ENCODE measurements at places on chromosomes 16 and 17. TPM values are rescaled to one million over a fixed set of nuclear protein-coding genes. Genes with fewer than 3 reads are reported as not detected.

The MYH13 gene
- not detected for total RNA-seq

The ELMO3 gene
- 23.4 TPM for total RNA-seq

The ABCC6 gene
- 10.8 TPM for total RNA-seq

The KCNH4 gene
- total RNA-seq = 0.06 TPM

The HP gene
- total RNA-seq = 0.19 TPM

DNA sequence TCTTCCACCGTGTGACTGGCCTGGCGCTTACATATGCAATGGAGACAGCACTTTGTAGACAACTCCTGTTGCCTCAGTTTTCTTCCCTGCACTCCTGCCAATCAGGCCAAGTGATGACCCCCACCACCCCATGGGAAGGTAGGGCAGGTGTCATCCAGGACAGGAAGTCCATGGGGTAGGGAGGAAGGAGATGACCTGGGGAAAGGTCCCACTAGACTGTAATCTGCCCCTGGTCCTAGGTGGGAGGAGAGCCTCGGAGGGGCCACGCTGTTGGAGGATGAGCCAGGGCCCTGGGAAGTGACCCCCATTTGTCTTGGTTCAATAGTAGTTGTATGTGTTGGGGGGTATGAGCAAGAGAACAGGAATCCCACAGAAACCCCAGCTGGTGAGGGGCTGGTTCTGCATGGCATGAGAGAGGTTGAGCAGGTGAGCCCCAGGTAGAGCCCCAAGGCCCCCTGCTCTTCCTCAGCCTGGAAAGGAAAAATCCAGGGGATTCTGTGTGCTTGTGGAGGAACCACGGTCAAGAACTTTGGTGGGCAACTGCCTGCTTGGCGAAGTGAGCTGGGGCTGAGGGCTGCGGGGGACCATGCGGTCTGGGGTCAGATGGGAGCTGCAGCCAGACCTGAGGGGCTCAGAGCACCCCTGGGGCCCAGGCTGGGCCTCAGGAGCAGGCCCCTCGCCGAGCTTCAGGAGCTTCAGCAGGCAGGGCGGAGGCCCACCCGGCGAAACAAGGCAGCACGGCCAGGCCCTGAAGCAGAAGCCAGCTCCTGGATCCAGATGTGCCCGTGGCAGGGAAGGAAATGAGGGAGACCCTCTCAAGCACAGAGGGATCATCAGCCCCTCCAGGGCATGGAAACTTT, 50.7 kb downstream of the NT5M start:
- DNase-seq = no peak

GRCh38 chr17:29674281-29674680, 51.6 kb upstream of the CORO6 start:
- no peak for DNase-seq

- DNase-seq = no peak
Observed at GRCh38 chr17:49821916-49822315, 26.0 kb downstream of the TAC4 start.

- no peak for DNase-seq
Observed at GRCh38 chr16:57147381-57148221, 38.2 kb downstream of the PSME3IP1 start.

GRCh38 chr16:4138713-4139112, 22.5 kb upstream of the ADCY9 start:
- DNase-seq = no peak

DNA sequence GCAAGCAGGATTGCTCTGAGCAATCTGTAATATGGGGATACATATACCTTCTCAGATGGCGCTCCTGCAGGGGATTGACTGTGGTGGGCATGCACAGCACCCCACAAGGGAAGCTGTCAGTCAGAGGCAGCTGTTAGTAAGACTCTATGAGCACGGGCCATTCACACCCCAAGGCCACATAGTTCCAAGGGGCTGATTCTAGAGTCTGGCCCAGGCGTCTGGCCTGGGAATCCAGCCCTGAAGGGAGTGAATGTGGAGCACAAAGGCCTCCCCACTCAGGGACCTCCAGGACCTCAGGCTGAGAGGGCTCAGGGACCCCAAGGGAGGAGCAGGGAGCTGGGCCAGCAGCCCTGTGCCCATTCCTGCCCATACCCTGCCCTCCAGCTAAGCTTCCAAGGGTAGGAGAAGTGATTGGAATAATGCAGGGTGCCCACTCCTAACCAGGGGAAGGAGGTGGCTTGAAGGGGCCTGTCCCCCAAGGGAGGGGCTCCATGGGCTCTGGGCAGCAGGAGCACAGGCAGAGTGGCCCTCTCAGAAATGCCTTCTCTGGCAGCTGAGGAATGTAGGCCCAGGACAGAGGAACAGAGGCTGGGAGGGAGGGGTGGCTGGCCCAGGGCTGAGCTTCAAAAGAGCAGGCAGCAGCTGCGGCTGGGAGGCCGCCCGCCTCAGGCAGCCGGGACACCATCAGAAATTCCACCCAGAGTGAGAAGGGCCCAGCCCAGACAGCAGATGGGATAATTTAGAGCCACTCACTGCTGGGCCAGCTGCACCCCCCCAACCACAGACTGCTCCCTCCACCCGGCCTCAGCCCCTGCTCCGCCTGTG, 48.9 kb upstream of the MRPS23 start:
- DNase-seq = peak; percentile 56

GRCh38 chr17:1511756-1512321, 4.6 kb downstream of the INPP5K start:
- DNase-seq = no peak

GRCh38 chr16:23016368-23016767, 132.9 kb downstream of the USP31 start:
- no peak for DNase-seq

DNA sequence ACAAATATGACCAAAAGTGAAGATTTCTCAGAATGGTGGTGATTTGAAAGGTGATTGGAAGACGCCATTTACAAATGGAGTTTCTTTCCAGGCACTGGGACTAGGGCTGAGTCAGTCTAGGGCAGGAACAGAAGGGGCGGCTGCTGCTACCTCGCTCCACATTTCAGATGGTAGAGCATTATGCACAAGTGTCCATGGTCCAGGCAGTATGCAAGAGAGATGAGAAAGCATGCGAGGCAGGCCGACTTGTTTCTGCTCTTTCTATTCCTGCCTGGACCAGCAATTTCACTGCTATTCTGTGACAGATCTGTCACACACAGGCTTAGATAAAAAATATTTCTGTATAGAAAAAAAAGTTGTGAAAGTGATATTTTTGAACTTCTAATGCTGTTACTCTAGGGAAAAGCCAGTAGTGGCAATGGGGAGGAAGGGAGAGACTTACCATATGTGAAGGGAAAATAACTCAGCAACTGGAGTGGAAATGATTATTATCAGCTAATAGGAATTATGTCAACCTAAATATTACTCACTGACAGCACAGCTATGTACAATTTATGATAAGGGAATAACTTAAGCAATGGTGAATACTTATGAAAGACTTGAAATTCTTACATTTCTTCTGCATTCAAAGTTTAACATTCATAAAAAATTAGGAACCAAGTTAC, 134.7 kb upstream of the NETO2 start:
- no peak for DNase-seq

DNA sequence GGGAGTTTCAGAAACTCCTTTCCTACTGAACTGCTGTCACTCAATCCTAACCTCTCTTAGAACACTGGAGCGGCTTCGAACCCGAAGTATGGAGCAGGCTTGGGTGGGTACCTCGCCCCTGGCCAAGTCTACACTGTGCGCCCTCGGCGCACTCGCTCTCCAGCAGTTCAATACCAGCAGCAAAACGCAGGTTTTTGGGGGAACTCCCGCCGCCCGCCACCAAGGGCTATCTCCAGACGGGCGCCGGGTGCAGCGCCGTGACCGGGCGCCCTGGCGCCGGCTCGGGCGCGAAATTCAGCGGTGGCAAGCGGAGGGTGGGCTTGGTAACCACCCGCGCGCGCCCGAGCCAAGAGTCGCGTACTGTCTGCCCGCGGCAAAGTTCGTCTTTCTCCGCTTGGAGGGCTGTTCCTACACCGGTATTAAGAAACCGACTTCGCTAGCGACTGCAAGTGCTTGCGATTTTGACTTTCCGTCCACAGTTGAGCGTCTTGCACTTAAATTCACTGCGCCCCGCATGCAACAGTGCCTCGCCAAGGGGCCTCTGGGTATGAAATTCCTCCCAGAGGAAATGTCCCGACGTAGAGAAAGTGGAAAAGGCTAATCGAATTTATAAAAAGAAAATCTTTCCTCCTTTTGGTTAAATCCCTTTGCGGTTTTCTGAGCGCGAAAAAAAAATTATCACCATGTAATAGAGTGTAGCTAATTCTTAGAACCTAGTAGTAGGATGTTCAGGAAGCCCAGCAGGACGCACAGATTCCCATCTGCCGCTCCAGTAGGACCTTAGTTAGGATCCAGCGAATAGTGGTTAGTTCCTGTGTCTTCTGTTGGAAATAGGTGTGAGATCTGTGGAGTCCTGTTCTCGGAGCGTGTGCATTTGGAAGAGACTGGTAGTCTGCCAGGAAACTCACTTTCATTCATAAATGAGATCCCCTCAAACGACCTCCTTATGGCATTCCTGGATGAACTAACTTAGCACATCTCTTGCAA, 5.0 kb upstream of the SALL1 start:
- DNase-seq = no peak

DNA sequence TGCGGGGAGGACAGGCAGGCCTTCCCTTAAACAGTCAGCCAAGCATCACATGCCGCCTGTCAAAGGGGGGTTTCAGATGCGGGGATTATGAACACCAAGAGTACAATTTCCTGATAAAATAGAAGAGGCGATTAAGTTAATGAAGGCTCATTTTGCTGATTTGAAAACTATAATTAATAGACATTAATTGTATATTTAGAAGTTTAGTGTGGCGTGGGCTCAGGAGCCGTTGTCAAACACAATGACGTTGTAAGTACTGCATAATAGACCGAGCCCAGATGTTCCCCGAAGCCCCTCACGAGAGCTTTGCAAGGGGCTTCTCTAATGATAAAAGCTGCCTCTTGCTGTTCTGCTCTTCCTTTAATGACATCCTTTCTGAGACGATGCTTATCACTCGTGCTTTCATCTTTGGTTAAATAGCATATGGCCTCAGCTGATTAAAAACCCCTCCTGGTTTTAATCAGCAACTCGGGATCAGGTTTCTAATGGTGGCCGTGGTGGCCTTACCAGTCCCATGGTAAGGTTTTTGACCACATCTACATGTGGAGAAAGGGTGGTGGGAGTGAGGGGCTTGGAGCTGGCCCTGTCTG, 28.2 kb downstream of the SNX20 start:
- no peak for DNase-seq

- no peak for DNase-seq
Observed at GRCh38 chr16:24983561-24983960, 31.6 kb downstream of the ARHGAP17 start.

DNA sequence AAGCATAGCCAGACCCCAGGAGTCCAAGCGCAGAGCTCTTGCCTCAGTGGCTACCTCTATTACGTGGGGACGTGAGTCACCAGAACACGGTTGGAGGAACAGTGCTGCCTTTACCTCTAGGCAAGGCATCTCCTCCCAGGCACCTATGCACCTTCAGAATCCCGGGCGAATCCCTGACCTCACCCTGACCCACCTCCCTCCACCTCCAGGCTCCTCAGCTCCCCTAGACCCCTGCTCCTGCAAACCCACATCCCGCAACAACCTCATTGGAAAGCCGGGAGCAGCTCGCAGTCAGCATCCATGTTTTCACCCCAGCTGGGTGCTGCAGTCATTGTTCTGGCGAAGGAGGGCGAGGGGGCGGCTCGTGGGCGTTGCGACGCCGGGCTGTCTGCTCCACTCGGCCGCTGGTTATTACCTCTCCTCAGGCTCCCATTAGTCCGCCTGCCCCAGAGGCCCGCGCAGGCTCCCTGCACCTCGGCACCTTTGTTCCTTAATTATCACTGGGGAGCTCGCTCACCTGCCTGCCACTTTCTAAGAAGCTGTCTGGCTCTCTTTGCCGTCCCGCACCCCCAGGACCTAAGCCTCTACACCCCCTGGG, 24.6 kb upstream of the DLX4 start:
- DNase-seq = no peak

GRCh38 chr16:69890114-69890891, 60.8 kb upstream of the CLEC18A start:
- no peak for DNase-seq

- no peak for DNase-seq
Observed at GRCh38 chr16:75172578-75172977, 24.3 kb downstream of the ZFP1 start.

All from pancreas (tissue), 10 donors.